Breast epithelium (tissue), 4 donors: ENCODE measurements at places on chromosomes 11 and 22.
A peak's percentile ranks its signal among the peaks of the same experiment; 100 is the strongest.

- H3K4me3 ChIP-seq: peak overlapping the region; percentile 62
- no peaks in the 10 kb centered on the region for H3K27me3 ChIP-seq
Measured at GRCh38 chr11:65557280-65558001, 718 bp downstream of the LTBP3 start.

DNA sequence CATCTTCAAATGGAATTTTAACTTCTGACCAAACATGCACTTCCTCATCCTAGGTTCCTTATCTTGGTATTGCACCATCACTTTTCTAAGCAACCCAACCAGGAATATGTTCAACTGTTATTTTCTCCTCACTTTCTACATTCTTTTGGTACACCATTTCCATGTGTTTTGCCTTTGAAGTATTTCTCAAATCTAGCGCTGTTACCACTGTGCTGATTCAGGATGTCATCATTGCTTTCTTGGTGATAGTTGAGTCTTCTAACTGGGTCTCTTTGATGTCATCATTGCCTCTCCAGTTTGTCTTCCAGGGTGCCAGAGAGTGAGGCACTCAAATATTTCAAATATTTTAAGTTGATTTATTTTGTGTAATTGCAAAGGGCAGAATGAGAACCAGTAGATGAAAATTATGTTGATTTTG is 47.5 kb downstream of the HORMAD2 start:
- H3K27me3 ChIP-seq: no peaks in the 10 kb centered on the region
- H3K4me1 ChIP-seq: no peaks in the 10 kb centered on the region
- no peak overlapping the region for H3K4me3 ChIP-seq
- no peak for DNase-seq
- no peaks in the 10 kb centered on the region for H3K36me3 ChIP-seq
- no peak overlapping the region for H3K27ac ChIP-seq

DNA sequence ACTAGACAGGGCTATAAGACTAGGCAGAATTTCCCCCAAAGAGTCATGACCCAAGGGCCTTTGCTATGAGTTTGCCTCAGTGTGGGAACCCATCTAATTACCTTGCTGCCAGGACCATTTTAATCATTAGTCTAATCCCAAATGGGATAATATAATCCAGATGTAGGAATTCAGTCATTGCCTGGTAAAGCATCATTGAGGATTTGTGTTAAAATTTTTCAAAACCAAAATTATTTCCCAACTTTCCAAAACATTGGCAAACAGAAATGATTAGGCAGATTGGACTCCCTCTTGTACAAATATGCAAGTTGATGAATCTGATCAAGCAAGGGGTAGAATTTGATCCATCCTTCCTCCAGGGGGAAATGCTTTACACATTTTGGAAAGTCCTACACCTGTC is 16.2 kb upstream of the MMP13 start:
- no peaks in the 10 kb centered on the region for H3K4me1 ChIP-seq
- peak overlapping the region; percentile 44 for H3K27ac ChIP-seq
- DNase-seq: no peak
- H3K27me3 ChIP-seq: no peaks in the 10 kb centered on the region
- no peaks in the 10 kb centered on the region for H3K36me3 ChIP-seq

- H3K4me1 ChIP-seq: no peaks in the 10 kb centered on the region
- no peak overlapping the region for H3K4me3 ChIP-seq
- no peak overlapping the region for H3K27ac ChIP-seq
- DNase-seq: no peak
- H3K27me3 ChIP-seq: no peaks in the 10 kb centered on the region
Measured at GRCh38 chr11:77497368-77497767, 23.5 kb upstream of the PAK1 start.

GRCh38 chr11:93570759-93571413 is 27.7 kb upstream of the SMCO4 start:
- no peaks in the 10 kb centered on the region for H3K27me3 ChIP-seq
- no peak overlapping the region for H3K4me3 ChIP-seq
- no peaks in the 10 kb centered on the region for H3K4me1 ChIP-seq
- no peaks in the 10 kb centered on the region for H3K36me3 ChIP-seq
- H3K27ac ChIP-seq: no peak overlapping the region

- no peak overlapping the region for H3K27ac ChIP-seq
- H3K4me1 ChIP-seq: no peaks in the 10 kb centered on the region
- H3K36me3 ChIP-seq: no peaks in the 10 kb centered on the region
- H3K27me3 ChIP-seq: no peaks in the 10 kb centered on the region
- no peak overlapping the region for H3K4me3 ChIP-seq
Measured at GRCh38 chr11:36162006-36162882, 127.0 kb downstream of the COMMD9 start.
